ENCODE measurements at places on chromosomes 6 and 20.
A peak's percentile ranks its signal among the peaks of the same experiment; 100 is the strongest.

DNA sequence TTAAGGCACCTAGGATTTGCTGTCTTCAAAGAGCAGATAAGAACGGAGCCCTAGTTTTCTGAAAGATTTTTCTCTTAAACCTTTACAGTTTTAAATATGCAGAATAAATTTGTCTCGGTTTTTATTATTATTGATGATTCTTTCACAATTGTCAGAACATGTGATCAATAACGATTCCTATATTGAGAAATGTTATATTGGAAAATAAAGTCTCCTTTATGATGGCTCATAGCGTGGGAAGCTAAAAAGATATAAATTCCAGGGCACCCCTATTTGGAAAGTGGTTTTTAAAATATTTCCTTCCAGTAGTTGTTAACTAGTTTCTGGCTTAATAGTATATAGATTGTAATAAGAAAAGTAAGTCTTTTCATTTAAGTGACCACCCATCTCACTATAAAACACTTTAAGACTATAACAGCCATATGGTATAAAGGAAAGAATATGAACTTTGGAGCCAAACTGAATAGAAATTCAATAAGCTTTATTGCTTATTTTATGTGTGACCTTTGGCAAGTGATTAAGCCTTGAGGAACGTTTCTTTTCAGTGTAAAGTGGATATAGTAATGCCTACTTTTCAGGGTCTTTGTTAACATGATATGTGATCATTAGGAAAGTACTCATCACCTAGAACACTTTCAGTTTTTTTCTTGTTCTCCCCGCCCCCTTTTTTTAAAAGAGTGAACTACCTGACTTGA lies 369.6 kb downstream of the LAMA2 start:
- DNase-seq = no peak

DNA sequence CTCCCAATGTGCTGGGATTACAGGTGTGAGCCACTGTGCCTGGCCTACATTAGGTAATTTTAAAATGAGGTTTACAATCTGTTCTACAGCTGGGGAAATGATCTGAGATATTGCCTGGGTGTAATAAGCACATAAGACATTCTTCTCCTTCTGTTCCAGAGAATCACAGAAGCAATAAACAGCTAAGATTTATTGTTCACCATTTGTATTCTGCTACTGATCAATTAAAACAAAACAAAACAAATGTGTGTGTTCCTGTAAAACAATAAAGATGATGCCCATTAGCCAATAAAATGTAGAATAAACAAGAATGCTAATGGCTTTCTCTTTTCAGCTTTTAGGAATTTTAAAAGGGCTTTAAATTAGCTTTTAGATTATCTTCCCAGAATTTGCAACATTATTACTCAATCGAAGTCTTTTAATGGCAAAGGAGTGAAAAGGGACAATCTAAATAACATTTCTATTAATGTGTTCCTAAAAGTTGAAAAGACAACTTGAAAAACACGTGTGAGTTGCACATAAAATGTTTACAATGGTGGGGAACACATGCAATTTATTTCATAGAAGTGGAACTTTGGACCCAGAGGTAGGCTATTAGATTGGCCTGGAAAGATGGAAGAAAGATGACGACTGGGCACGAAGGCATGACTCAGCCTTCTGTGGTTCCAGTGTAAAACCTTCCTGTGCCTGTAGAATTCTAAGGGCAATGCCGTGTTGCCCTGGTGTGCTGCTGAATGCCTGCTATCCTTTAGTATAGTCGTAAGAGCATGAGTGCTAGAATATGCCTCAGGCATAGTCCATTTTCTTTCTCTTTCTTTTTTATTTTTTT lies 29.0 kb upstream of the DEK start:
- DNase-seq = no peak

DNA sequence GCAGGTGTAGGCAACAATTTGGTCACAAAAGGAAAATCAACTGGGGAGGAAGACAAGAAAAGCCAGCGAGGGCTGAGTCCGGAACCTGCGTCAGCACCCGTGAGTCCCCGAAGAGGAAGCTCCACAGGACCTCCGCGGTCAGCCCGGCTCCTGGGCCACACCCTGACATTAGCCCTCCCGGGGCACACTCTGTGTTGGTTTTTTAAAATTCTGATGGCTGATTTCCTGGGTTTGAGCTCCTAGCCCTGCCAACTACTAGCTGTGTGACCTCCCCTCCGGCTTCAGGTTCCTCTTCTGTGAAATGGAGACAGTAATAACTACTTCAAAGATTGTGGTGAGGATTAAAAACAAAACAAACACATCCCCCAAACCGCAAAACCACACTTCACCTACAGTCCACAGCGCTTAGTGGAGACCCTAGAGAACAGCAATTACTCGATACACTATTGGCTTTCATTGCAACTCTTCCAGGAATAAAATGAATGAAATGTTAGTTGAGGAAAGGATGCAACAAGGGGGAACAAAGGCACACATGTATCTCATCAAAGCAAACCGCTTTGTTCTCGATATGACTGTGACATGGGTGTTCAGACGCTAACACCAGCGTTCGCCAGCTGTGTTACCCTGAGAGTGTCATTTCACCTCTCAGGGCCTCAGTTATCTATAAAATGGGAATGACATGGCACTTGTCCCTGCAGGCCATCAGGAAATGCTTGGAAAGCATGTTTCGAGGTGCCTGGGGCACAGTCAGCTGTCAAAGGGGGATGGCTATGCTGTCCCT lies 985 bp downstream of the ZBP1 start:
- no peak for DNase-seq

DNA sequence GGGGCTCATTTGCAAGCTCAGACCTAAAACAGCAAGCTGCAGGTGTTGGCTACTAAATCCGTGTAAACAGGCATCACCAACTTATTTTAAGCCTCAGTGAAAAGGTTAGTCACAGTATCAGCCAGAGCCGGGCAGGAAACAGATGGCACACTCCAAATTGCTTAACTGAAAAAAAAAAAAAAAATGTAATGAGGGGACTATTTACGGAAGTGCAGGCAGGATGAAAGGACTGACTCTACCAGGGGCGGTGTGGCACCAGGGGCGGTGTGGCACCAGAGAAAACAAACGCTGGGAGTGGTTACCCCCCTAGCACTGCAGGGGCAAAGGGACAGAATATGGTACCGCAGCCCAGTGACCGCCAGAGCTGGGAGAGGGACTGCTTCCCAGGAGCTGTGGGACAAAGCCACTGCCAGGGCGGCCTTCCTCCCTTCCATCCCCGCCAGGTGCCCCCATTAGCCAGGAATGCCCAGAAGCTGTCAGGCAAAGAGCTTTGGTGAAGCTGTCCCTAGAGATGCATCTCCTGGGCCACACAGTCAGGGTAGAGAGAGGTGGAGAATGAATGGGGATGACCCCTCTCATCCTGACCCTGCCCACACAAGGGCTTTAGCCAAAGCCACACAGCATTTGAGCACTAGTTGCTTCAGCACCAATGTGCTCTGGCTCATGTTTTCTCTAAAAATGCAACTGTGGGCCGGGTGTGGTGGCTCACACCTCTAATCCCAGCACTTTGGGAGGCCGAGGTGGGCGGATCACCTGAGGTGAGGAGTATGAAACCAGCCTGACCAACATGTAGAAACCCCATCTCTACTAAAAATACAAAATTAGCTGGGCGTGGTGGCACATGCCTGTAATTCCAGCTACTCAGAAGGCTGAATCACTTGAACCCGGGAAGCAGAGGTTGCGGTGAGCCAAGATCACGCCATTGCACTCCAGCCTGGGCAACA lies 39.6 kb upstream of the GFOD1 start:
- DNase-seq = peak; percentile 67

DNA sequence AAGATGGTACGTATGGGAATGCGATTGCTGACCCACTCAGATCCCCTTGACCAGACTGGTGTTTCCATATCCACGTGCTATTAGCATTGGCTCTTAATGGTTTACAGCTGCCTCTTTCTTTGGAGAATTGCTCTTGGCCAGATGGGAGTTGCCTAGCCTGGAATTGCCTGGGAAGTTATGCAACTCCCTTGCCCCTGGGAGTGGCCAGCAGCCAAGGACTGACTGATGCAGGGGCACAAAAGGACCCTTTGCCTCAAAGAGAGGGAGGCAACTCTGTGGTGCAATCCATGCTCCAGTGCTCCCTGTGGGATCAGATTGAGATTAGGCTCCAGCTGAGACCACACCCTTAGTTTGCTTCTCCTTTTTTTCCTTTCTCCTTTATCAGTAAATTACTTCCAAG lies 203.5 kb upstream of the JAG1 start:
- DNase-seq = peak; percentile 29

DNA sequence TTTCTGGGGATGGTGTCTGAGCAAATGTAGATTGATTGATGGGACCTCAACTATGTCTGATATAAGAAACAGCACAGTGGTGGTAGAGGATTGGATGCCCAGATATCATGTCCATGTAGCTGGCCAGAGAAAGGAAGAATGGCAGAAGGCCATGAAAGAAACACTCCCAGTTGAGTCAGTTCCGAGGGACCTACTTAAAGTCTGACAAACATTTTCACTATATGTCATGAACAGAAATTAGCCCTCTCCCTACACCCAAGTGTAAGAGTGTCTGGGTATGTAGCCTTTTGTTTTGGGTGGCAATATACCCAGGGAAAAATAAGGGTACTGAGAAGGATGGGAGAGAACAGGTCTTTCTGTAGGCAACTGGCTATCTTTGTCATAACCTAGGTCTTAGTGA lies 434.2 kb downstream of the BCKDHB start:
- no peak for DNase-seq

GRCh38 chr20:64056639-64056888 lies 6.4 kb upstream of the TCEA2 start:
- DNase-seq = no peak

GRCh38 chr6:106628658-106629102 lies 618 bp downstream of the RTN4IP1 start:
- DNase-seq = no peak

DNA sequence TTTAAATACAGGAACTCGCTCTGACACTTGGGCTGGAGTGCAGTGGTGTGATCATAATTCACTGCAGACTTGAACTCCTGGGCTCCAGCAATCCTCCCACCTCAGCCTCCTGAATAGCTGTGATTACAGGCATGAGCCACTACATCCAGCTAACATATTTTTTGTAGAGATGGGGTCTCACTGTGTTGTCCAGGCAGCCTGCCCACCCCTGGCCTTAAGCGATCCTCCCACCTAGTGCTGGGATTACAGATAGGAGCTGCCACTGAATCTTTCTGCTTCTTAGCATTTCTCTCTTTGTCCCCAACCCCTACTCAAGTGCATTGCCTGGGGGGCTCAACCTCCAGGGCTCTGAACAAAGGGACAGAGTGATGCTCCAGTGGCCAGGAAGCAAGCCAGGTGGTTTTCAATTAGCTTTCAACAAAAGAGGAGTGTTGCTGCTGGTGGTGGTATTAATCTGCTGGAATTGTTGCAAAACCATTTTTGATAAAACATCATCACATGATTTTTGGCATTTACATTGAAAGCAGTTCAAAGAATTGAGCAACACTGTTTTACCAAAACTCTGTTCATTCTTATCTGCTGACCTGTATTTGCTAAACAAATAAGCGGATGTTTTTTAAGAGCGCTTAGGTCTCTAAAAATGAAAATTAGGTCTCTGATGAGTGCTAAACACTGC lies 40.4 kb upstream of the BPIFA2 start:
- no peak for DNase-seq

DNA sequence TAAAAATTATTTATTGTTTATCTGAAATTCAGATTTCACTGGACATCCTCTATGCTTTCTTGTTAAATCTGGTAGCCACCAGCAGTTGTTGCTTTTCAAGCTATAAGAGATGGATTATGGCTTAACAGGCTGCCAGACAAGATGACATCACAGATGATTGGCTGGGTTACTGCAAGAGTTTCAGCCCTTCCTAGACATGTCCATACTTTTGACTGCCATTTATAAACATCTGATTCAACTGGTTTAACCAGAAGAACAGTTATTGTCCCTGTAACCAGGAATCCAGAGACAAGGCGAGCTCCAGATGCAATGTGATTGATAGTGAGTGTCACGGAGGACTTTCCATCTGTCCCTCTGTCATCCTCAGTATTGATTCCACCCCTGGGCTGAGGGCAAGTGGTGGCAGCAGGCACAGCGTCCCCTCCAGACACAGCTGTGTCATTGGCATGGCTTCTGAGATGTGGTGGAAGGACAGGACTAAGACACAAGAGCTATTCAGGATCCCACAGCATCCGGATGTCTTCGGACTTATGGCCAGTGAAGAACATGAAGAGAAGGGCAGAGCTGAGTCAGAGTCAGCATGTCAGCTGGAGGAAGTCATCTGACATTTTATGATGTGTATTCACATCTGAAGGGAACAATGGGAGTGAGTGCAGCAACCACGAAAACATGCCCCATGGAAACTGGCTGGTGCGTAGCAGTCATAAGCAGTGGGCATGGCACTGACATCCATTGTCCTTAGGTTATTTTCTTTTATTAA lies 284.5 kb upstream of the CDYL start:
- no peak for DNase-seq

DNA sequence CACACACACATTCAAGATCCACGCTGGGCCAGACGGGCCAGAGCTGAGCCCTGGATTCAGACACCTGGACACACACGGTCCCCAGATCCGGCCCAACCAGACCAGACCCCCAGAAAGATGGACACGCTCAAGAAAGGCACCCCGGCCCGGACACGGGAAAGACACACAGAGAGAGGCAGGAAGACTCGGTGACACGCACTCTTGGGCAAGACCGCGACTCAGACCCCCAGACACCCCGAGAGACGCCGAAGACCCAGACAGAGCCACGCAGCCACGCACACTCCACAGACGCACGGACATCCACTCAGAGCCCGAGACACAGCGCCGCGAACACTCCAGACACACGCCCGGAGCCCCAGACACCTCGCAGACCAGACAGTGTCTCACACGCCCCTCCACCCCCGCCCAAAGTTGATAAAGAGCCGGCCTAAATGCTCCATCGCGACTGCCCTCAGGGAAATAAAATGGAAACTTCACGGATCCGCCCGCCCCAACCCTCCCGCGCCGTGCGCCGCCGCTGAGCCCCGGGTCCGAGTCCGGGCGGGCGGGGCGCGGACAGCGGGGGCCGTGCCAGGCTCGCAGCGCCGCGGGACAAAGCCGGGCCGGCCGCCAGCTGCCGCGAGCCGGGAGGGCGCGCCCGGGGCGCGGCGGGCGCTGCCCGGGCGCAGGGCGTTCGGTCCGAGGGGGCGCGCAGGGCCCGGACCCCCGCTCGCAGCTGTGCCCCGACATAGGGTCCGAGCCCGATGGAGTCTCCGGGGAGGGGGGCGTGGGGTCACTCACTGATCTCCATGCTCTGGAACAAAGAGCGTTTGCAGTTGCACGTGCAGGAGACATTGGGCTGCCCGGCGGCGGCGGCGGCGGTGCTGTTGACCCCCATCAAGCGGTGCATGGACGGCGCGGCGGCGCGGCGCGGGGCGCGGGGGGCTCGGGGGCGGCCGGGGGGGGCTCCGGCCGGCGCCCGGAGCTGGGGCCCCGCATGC lies 831 bp downstream of the PMEPA1 start:
- DNase-seq = no peak

DNA sequence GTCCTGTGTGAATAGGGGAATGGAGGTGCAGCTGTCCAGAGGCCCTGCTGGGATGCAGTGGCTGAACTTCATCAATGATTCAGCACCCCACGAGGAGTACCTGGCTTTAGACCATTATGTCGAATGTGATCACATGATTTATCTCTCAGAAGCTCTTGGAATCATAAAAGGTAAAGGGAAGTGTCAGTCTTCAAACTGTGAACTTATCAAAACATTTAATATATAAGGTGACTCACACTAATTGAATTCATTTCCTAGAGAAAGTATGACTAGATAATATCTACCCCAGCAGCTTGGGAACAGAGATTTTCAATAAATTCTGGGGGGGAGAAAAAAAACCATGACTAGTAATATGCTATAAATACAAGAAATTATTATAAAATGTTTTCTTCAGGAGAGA lies 29.5 kb downstream of the ALDH8A1 start:
- no peak for DNase-seq

All from NCI-H446 (cell line).